ENCODE measurements at places on chromosomes 3 and 15.

GRCh38 chr15:89408372-89409183 is 74.0 kb upstream of the POLG start:
- no peak for DNase-seq

DNA sequence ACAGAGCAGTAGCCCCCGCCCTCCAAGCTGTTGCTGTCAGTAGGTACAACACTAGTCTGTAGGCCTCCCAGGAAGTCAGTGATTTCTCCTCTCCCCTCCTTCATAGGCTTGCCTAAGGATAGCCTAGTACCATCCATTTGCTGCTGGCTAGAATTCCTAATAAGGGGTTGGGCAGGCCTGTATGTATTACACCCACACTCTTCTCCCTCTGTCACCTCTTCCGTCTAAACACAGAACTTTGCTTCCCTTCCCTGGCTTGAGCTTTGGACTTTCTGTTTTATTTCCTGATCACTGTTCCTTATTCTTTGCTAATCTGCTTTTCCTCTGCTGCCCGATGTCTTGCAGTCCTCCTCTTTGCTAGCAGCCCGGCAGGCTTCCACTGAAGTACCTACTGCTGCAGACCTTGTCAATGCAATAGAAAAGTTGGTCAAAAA is 93.4 kb upstream of the UMPS start:
- no peak for DNase-seq

- DNase-seq: no peak
Measured at GRCh38 chr3:72505539-72506405, 342.5 kb downstream of the SHQ1 start.

- no peak for DNase-seq
Measured at GRCh38 chr3:30141178-30141581, 465.2 kb upstream of the TGFBR2 start.

DNA sequence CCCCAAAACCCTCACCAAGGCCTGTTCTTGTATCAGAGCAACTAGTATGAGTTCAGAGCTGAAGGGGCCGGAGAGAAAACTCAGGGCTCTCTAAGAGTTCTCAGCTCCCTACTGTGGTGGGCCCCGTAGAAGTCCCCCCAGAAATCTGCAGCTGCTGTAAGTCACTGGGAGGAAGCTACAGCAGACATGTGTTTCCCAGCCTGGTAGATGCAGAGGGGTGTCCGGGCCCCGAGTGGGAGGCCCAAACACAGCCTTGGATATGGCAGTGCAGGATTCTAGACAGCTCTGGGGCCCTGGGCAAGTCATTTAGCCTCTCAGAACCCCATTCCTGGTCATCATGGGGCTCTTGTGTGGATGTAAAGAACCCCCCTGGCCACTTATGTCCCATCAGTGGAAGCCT is 39.2 kb upstream of the CSPG4 start:
- DNase-seq: no peak

DNA sequence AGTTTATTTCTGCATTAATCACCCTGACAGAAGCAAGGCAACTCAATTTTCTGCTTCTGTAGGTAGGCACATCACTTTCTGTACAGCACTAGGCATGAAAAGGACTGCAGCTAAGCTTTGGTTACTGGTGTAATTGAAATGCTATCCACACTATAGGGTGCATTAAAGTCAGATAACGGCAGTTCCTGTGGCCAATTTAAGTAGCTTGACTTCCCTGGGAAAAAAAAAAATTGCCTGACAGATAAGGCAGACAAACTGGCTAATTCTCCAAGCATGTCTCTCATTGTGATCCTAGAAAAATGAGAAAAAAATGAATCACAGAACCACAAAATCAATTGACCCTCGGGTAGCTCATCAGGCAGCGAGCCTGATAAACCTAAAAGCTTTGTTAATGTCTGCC is 151.4 kb downstream of the MEIS2 start:
- DNase-seq: no peak

- no peak for DNase-seq
Measured at GRCh38 chr3:12870942-12871341, 29.6 kb upstream of the RPL32 start.

- peak; percentile 66 for DNase-seq
Measured at GRCh38 chr15:64004587-64004986, 41.7 kb downstream of the DAPK2 start.

GRCh38 chr3:4741404-4742307 is 237.6 kb upstream of the BHLHE40 start:
- DNase-seq: peak; percentile 88

DNA sequence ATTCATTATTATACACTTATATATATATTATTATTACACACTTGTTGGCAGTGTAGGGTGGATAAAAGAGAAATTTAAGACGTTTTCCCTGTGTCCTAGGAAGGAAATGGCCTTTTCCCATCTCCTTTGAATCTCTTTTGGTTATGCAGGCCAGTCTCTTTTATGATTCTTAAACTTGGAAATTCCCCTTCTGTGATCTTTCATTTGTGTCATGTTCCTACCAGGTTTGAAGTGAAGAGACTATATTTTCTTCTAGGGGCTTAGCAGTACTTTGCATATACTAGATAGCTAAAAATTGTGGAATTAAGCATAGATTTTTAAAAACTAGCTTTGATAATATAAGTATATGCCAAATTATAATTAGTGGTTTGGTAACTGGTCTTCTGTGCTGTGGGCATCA is 58.5 kb downstream of the BBX start:
- no peak for DNase-seq

- no peak for DNase-seq
Measured at GRCh38 chr15:29131840-29132420, 137.7 kb downstream of the NSMCE3 start.

DNA sequence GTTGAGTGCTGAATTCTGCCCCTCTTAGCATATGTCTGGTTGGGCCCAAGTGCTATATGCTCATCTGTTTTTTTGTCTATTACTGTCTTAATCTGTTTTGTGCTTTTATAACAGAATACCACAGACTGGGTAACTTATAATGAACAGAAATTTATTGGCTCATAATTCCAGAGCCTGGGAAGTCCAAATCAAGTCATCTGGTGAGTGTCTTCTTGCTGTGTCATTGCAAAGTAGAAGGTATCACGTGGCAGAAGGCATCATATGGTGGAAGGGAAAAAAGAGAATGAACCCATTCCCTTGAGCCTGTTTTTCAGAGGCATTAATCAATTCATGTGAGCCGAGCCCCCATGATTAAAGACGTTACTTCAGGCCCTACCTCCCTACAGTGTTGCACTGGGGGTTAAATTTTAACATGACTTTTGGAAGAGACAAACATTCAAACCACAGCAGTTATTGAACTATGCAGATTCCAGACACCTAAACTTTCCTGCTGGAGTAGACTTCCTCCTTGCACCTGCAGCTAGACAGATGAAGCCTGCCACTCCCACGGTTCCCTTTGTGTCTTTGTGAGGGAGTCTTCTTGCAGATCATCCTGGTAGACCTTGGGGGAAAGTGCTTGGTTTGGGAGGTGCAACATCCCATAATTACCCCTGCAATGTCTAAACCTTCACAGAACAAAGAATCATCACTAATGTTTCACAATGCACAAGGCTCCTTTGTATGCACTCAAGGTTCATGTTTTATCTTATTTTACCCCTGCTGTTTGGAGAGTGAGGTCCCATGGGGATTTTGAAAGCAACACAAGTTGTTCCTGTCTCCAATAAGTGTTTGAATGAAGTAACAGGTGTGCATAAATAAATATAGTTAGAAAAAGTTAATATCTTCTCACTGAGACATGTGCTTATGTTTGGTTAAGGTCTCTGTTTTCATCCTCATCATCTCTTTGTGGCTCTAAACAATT is 64.7 kb upstream of the XCR1 start:
- no peak for DNase-seq

DNA sequence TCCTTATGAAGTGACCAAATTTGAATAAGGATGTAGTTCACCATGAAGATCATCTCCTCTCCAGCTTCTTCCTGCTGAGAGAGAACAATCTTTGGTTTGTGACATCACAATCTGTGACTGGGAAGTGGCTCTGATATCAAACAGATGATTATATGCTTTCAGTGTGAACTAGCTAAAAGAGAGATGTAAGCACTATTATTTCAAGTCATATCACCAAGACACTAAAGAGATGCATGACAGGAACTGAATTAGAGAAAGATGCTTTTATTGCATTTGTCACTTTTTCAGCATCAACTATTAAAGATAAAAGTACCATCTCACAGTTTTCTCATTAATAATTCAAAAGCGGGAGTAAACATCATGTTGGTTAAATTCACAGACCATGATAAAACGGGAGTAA is 3.5 kb downstream of the CHRM5 start:
- DNase-seq: no peak

- no peak for DNase-seq
Measured at GRCh38 chr3:138381950-138382715, 33.8 kb downstream of the MRAS start.

GRCh38 chr15:93298901-93299300 is 209.9 kb upstream of the RGMA start:
- DNase-seq: no peak

GRCh38 chr3:132461544-132461943 is 44.2 kb downstream of the DNAJC13 start:
- no peak for DNase-seq

- no peak for DNase-seq
Measured at GRCh38 chr3:163368168-163368567, 1710.1 kb downstream of the SI start.

GRCh38 chr3:48194446-48195071 is 6.3 kb upstream of the CDC25A start:
- DNase-seq: peak; percentile 54

DNA sequence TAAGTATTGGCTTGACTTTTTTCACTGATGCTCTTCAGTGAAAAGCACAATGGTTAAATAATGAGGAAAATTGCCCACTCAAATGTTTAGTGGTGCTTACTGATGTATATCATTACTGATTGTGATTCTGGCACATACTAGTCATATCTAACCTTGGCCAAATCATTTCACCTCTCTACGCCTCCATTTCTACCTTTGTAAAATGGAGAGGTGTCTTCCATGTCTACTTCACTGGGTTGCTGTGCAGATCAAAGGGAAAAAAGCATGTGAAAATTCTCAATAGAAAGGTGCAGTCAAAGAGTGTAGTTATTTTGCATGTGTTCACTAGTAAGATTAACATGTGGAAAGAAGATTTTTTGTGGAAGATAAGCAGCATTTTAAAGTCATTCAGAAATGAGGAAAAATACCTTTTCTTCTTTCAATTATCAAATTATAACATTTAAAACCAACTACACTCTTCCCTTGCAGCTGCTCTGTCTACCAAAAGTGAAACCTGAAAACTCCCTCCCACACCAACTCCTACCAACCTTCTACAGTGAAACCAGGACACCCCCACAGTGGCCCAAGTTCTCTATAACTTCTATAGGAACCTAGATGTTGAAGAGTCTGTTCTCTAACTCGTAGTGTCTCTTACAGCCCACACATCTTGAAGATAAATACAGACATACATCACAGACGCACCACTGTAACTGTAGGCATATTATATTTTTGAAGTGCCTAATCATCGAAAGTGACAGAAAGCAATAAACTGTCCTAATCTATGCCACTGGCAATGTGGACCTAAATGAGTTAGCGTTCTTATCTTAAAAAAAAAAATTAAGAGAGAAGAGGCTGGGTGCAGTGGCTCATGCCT is 1.4 kb downstream of the CD200R1 start:
- DNase-seq: no peak

All from K562 (cell line).